ENCODE measurements at places on chromosomes 2 and 18.
A peak's percentile ranks its signal among the peaks of the same experiment; 100 is the strongest.

- DNase-seq: no peak
Observed at GRCh38 chr2:72515696-72516095, 310.1 kb downstream of the EXOC6B start.

DNA sequence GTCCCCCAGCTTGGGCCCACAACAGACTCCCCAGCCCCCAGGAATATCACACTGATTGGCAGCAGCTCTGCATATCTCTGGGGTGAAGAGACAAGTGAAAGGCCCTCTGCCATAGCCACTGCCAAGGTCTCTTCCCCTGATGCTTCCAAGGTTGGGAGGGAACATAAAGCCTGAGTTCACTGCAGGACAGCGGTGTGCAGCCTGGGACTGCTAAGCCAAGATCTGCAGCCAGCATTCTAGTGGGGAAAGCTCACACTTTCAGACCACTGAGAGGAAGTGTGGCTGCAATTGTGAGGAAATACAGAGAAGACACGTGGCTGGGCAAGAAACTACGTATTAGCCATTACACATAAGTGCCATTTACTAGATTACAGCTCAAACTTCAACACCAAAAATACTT is 100.7 kb downstream of the MAIP1 start:
- no peak for DNase-seq

GRCh38 chr2:185813707-185814106 is 75.1 kb downstream of the FSIP2 start:
- DNase-seq: no peak

- peak; percentile 6 for DNase-seq
Observed at GRCh38 chr2:215020283-215020682, 118.1 kb downstream of the ABCA12 start.

DNA sequence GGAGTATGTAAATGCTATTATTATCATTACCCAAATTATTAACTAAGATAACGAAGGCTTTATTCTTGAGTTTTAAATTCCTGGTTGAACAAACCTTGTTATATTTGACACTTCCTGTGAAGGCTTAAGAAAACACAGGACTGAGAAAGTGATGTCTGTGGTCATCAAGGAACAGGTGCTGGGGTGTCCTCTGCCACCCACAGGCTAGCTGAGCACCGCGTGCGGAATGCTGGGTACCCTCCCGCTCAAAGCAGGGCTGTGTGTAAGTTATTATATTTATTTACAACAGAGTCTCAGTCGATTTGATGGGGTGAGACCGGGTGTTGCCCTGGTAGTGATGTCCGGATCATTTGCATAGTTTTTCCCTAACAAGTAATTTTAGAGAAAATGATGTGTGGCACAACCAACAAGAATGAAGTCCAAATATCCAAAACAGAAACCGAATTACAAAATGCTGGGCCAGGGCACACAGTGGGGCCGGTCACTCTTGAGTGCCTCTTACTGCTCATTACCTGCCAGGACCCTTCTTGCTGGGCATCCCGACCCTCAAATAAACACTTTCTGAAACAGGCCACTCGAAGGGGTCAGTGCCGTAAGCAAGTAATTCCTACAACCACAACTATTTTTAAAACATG is 49.2 kb downstream of the TMEM18 start:
- no peak for DNase-seq

GRCh38 chr2:214899751-214900150 is 90.3 kb upstream of the BARD1 start:
- DNase-seq: no peak

DNA sequence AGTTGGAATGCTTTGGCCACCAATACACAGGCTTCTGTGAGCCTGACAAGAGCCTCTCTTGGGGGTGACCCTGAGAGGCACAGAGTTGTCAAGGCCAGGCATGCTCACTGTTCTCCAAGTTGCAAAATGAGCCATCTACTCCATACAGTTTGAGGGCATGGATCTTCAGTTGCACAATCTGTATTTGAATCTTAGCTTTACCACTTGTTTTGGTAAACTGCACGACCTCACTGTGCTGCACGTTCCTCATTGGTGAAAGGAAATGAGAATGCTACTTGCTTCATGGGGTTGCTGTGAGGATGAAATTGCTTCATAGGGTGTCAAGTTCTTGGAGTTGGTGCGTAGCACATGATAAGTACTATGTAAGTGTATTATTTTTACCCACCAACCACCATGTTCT is 12.0 kb upstream of the HAAO start:
- no peak for DNase-seq

DNA sequence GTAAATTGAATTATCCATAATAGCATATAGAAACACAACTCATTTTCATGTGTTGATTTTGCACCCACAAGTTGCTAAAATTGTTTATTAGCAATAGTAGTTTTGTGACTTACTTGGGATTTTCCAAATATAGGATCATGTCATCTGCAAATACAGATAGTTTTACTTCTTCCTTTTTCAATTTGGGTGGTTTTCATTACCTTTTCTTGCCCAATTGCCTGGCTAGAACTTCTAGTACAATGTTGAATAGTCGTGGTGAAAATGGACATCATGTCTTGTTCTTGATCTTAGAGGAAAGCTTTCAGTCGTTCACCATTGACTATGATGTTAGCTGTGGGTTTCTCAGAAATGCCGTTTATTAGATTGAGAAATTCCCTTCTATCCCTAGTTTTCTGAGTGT is 60.2 kb upstream of the TCF7L1 start:
- DNase-seq: no peak

GRCh38 chr2:229408356-229408755 is 137.3 kb upstream of the PID1 start:
- no peak for DNase-seq

DNA sequence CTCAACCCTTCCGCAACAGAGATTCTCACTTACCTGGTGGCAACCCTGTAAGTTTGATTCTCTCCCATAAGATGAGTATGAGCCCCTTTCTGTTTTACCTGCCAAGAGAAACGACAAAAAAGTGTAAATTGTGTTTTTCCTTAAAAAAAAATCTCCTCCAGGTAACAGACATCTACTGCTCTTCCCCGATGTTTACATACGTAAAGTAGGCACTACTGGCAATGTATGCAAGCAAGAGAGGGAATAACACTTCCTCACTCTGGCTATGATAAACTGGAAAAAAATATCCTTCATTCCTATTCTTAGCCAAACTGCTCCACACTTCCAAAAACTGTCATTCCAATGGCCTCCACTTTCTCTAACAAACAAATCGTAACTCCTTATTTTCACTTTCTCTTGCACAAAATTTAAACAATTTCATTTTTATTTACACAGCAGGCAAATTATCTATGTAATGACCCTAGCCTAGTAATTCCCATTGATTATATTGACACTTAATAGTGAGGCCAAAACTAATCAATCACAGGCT is 184.5 kb downstream of the TCF4 start:
- DNase-seq: no peak

DNA sequence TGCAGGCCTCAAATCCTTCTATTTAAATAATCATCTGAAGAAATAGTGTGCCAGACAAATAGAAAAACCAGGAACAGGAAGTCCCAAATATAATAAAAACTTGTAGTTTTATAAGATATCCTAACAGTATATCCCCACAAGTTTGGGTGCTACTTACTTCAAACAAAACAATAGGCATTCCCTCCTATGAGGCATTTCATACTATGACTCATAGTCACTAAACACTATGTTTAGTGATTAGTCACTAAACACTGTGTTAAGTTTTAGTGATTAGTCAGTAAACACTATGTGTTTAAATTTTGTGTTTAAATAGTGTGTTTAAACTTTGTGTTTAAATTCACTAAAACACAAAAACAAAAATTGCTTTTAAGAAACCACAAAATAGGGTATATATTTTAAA is 407.0 kb upstream of the CDH19 start:
- DNase-seq: no peak

DNA sequence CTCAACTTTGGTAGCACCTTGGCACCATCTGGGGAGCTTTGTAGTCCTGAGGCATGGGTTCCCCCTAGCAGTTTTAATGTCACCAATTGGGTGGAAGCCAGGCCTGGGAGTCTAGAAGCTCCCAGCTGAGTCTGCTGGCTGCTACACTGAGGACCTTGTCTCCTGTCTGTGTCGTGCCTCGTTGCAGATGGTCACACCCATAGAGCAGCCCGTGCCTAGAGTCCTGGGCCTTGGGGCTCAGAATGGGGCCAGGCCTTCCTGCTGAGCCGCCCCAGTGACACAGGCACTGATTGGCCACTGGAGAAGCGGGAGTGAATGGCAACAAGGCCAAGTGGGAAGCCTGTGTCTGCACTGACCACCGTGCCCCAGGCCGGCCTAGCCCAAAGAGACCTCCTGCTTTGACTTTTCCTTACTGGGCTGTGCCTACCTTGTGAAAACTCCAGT is 113.2 kb downstream of the SH3RF3 start:
- no peak for DNase-seq

DNA sequence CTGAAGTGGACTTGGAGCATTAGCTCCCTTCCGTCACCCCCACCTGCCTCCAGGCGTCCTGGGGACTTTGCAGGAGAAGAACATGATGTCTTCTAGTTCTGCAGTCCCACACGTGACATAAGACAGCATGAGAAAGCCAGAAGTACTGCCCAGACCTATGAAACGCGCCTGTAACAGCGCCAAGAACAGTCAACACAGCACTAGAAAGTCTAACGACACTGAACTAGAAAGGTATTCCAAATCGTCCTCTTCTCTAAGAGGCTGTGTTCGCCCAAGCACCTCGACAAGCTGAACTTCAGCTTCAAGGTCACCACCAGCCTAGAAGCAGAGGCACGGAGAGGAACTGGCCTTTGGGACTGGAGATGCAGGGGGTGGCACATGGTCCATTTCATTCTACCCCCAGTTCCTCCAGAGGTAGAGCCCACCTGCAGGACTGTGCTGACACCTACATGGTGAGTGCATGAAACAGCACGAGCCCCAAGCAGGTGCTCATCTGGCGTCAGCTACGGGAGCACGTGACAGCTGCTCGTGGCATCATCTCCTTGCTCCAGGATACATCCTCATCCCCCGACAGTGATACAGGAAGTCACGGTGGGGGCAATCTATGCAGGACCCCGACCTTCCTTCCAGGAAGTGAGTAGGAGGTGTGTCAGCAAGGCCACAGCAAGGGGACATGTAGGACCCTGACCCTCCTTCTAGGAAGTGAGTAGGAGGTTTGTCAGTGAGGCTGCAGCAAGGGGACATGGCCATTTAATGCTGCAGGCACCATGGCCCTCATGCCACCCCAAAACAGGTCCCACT is 3.7 kb downstream of the HDAC4 start:
- no peak for DNase-seq

GRCh38 chr2:96531872-96532505 is 4.6 kb upstream of the ARID5A start:
- peak; percentile 90 for DNase-seq

- no peak for DNase-seq
Observed at GRCh38 chr2:122055521-122055931, 300.1 kb downstream of the TSN start.

DNA sequence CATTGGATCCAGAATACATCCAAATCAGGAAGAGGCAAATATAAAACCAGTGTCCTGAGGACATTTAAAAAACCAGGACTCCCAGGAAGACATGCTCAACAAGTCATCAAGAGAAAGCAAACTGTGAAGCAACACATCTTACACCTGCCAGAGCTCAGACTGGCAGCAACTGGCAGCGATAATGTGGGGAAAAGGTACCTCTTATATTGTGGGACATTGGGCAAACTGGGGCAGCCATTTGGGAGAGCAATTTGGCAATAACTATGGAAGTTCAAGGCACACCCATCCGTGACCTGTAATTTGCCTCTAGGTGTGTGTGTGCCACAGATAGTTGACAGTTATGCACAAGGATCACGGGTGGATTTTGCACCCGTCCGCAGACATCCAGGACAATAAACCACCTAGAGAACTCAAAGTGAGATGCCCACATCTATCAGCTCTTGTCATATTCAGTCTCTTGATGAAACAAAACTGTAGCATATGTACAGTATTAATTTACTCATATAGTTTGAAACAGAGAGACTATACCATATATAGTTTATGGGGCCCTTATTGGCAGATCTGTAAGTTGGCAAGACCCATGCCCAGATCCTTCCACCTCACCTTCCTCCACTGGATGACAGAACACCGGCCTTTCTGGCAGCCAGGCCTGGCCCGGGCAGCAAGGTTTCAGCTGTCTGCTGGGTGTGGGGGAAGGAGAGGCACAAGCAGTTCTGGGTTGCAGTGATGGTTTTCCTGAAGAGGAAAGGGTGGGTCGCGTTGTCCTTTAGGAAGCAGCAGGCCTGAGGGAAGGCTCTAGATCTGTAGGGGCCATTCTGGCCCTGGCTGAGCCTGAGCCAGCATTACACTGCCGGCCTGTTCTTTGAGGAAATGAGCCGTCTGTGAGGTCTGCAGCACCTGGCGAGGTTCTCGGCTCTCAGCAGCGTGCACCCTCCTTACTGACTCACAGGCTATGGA is 18.8 kb downstream of the HJURP start:
- no peak for DNase-seq

DNA sequence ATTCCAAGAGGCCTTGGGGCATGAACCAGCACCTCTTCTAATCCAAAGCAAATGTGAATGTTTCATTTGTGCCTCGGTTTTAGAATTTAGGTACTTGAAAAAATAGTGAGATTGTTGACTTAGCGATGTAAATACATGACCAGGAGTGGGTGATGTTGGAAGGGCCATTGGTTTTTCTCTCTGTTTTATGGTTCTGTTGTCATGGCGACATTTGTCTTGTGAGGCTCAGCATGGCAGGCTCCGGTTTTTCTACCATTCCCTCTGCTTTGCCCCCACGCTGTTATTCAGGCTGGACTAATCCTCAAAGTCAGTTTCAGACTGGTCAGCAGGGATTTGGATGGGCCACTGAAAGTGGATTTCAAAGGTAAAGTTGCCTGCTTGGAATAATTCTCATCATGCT is 255.4 kb downstream of the ALPK2 start:
- DNase-seq: no peak

GRCh38 chr2:161947836-161948235 is 126.2 kb downstream of the DPP4 start:
- no peak for DNase-seq

GRCh38 chr2:236956031-236956618 is 129.6 kb upstream of the COPS8 start:
- peak; percentile 30 for DNase-seq

DNA sequence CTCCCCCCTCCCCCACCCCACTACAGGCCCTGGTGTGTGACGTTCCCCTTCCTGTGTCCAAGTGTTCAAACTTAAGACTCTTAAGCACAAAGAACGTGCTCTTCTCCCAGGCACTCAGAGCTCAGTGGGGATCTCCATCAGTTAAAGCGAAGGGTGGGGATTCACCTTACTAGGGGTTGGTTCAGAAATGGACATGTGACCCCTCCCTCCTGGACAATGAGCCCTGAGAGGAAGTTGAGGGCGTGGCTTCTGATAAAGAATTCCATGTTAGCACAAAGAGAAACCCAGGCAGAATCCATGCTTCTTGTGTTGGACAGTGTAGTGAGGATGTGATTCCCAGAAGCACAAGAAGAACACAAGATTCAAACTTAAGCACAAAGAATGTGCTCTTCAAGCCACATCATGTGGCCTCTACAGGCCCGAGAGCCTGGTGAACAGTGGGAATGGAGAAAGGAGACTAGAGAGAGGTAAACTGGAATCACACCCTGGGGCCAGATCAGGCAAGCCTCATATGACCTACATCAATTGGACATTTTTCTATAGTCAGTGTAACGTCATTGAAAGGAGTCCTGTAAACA is 78.1 kb upstream of the TTC39C start:
- no peak for DNase-seq

GRCh38 chr2:204205082-204205481 is 268.5 kb downstream of the ICOS start:
- no peak for DNase-seq

- no peak for DNase-seq
Observed at GRCh38 chr2:203743441-203743981, 37.1 kb downstream of the CD28 start.

GRCh38 chr2:162661618-162662017 is 176.9 kb downstream of the KCNH7 start:
- DNase-seq: no peak

- no peak for DNase-seq
Observed at GRCh38 chr2:235757212-235757611, 263.4 kb downstream of the AGAP1 start.
